Stimulated activated CD8-positive, alpha-beta memory T cell treated with anti-CD3 and anti-CD28 coated beads, Interleukin-15, amount 100 ng/mL, for 4 hours (primary cell): ENCODE measurements at places on chromosomes 1 and 21.

- no peak for DNase-seq
These were observed 79.5 kb downstream of the JAK1 start for GRCh38 chr1:64886877-64887276.

GRCh38 chr1:27179379-27179778 lies 24.5 kb upstream of the SLC9A1 start:
- DNase-seq = no peak

DNA sequence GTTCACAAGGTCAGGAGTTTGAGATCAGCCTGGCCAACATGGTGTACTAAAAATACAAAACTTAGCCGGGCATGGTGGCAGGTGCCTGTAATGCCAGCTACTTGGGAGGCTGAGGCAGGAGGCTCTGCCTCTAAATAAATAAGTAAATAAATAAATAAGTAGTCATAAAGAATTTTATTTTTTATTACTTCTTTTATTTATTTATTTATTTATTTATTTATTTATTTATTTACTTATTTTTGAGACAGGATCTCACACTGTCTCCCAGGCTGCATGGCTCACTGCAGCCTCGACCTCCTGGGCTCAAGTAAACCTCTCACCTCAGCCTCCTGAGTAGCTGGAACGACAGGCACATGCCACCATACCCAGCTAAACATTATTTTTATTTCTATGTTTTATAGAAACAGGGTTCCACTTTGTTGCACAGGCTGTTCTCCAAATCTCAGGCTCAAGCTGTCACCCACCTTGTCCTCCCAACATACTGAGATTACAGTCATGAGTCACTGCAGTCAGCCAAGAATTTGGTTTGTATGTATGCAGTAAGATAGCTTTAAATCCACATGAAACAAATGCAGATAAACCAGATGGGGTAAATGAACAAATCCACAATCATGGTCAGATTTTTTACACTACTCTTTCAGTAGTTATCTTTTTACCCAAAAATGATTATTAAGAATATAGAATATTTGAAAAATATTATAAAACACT lies 523.3 kb upstream of the RGS18 start:
- no peak for DNase-seq

DNA sequence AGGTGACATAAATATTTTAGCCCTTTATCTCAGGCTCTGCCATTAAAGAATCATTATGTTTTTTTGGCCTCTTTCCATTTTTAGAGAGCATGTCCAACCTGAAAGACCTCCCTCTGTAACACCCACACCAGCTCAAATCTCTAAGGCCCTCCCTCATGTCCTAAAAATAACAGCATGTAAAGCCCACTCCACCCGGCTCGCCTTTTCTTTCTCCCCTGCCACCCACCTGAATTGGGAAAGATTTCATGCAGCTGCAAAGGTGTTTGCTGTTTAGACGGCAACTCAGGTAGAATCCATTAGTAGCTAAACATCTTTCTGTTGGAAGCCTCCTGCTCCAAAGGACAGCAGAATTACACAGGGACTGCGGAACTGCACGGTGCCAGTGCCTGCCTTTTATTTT lies 79.9 kb downstream of the DMRTA2 start:
- DNase-seq = no peak

- DNase-seq = no peak
These were observed 11.7 kb upstream of the MFAP2 start for GRCh38 chr1:16992102-16992501.

GRCh38 chr21:37008724-37009123 lies 2.2 kb downstream of the RIPPLY3 start:
- no peak for DNase-seq

DNA sequence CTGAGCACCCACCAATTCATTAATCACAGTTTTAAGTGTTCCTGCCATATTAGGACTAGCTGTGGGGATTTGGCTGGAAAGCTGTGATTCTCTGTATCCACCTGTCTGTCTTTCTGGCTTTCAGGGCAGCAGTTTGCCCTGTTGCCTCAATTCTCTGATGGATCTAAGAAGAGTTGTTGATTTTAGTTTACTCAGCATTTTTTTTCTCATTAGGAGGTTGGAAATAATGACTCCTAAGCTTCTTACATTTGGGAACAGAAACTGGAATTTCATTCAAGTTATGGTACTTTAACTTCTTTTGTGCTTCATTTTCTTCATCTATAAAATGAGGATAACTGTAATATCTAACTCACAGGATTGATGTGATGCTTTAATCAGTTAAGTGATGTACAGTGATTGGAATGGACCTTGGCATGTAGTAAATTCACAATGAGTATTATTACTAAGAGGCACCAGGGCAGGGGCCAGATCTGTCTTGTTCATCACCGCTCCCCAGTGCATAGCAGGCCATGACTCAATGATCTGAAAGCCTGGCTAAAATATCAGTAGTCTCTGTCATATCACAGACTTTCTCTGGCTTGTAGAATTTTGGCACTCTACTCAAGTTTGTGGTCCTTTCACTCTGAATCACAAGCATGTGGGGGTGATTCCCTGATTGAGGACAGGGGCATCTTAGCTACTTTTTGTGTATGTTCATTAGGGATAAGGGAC lies 51.4 kb upstream of the GREM2 start:
- no peak for DNase-seq

- no peak for DNase-seq
These were observed 363.5 kb downstream of the MRPL39 start for GRCh38 chr21:25243808-25244207.

GRCh38 chr1:171206978-171207355 lies 21.9 kb downstream of the FMO2 start:
- DNase-seq = no peak

- DNase-seq = no peak
These were observed 92.3 kb downstream of the SIM2 start for GRCh38 chr21:36791180-36791579.

- no peak for DNase-seq
These were observed 1528.0 kb upstream of the TPTE start for GRCh38 chr21:8993284-8993942.

DNA sequence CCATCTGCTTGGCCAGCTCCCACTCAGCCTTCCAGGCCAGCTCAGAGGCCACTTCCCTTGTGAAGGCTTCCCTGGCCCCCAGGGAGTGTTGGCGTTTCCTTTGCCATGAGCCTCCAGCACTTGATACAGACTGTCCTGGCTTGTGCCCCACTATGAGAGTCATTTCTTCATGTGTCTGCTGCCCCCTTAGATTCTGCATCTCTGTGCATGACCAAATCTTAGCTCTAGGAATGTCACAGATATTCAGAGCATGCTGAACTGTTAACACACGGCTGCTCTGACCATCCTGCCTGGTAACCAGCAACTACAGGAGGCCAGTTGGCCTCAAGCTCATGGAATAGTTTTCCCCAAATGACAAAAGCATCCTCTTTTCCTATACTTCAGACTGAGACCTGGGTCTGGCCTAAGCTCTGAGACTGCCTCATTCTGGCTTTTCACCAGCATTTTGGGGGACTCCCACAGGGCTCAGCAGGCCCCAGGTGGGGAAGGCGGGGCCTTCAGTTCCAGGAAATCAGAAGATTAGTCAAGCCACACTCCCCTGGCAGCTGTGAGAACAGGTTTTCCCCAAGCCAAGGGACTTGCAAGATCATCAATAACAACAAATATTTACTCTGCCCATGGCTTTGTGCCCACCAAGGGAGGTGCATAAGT lies 182.6 kb upstream of the EDN2 start:
- DNase-seq = peak; percentile 53

DNA sequence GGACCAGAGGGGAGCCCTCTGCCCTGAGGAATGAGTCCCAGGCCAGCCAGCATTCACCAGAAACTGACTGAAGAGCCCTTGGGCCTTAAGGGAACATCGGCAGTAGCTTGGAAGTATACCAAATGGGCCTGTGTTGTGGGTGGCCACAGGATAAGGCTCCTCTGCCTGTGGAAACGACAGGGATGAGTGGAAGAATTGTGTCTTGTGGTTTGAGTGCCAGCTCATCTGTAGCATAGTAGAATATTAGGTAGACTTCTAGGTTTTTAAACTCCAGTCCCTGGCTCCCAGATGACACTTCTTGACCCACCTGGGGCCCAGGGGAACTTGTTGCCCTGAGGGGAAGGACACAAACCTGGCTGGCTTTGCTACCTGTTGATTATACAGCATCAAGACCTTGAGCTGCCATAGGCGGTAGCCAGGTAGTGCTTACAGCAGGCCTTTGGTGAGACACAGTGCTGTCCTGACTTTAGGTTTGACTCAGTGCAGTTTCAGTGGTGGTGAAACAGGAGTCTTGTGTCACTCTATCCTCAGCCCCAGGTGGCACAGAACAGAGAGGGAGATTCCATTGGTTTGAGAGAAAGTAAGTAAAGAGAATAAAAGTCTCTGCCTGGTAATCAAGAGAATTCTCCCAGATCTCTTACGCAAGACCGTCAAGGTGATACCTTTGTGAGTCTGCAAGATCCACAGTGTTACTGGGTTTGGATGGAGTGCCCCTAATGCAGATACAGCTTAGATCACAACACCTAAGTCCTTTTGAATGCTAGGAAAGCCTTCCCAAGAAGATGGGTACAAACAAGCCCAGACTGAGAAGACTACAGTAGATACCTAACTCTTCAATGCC lies 50.2 kb downstream of the RABGAP1L start:
- no peak for DNase-seq
